ENCODE measurements at places on chromosomes 6 and 20.

DNA sequence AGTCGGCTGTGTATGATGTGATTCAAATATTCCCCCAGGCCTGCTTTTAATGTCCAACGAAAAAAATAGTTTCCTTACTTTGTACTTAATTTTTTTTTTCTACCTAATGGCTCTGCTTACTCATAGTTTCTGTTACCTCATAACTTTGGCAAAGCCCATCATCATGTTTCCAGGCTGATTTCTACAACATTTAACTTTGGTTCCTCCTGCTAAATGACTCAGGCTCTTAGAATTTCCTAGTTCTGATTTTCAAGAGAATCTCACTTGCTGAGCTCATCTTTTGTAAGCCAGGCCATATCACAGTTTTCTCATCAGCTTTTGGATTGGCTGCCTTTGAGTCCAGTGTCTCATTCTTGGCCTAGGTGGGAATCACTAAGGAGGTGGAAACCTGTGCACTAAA lies 323.1 kb downstream of the HDGFL1 start:
- DNase-seq: no peak

GRCh38 chr6:15290962-15291704 lies 45.3 kb downstream of the JARID2 start:
- no peak for DNase-seq

DNA sequence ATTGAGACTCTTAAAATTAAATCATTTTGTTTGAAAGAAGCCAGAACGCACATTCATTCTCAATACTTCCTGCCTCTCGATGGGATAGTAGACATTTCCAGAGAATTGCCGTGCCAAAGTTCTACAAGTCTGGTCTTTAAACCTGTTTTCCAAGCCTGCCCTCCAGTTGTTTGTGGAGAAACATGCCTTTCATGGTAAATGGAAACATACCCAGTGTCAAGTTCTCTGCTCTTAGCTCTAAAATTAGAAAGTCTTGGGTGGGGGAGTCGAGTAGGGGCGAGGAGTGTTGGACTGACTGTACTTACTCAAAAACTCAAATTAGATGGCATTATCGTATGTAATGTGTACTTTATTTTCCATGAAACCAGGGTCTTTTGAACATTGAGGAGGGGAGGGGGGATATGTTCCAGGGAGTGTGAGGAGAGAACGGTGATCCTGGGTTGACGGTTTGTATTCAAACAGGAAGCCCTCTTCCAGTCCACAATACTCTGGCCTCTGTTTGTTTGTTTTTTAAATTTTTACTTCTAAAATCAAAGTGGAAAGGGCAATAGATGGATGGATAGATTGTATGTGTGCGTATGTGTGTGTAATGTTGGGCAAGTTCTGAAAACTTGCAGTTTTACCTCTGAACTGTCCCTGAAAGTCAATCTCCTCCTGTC lies 106.8 kb upstream of the ARMC2 start:
- no peak for DNase-seq

GRCh38 chr6:21228411-21228810 lies 365.1 kb upstream of the SOX4 start:
- DNase-seq: no peak

DNA sequence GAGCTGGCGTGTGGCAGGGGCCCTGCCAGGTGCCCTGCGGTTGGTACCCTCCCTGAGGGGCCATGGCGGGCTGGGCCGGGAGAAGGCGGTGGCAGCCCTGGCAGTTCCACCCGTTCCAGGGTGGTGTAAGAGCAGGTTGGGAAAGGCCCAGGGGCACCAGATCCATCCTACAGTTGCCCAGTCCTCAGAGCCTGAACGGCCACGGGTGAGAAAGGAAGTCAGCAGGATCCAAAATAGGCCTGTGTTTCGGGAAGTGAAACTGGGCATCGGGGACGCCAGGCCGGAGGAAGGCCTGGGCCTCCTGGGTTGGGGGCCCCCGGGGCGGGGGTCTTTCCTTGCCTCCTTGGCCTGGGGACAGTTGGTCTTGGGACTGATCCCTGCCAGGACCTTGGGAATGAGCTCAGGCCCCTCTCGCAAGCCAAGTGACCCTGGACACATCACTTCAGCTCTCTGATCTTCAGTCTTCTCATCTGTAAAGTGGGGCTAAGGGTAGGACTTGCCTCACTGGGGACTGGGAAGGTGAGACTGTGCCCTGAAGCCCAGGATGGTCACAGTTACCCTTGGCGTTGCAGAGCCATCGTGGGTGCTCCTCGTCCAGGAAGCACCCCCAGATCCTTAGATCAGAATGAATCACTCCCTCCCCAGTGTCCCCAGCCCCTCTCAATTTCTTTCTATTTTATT lies 18.1 kb upstream of the NOL4L start:
- no peak for DNase-seq

GRCh38 chr20:24785141-24786110 lies 163.6 kb upstream of the CST7 start:
- DNase-seq: no peak

DNA sequence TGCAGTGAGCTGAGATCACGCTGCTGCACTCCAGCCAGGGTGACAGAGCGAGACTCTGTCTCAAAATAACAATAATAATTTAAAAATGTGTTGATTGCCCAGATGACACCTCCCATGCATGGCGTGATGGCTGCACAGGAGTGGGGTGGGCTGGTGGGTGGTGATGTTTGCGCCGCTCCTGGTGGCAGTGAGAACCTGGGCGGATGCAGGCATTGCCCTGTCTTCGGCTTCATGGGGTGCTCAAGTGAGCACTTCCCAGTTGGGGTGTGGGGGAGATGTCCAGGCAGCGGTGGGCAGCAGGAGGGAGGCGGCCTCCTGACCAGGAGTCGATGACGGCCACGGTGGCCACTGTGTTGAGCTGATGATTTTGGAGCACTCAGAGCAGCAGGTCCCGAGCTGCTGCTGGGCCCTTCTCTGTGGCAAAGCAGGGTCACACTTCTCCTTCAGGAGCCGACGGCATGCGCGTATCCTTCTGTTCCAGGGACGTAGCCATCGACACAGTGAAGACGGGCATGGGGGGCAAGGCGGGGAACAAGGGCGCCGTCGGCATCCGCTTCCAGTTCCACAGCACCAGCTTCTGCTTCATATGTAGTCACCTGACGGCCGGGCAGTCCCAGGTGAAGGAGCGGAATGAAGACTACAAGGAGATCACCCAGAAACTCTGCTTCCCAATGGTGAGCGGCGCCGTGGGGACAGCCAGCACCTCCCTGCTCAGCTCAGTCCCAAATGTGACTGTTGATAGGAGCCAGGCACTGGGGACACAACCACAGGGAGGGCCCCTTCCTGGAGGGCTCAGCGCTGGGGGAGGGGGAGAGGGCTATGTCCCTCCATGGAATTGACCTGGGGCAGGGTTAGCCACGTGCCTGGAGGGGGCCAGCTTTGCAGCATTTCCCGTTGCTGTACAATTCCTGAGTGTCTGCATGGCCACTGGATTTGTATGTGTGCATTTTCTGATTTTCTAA lies 89.7 kb downstream of the SYNJ2 start:
- DNase-seq: no peak

DNA sequence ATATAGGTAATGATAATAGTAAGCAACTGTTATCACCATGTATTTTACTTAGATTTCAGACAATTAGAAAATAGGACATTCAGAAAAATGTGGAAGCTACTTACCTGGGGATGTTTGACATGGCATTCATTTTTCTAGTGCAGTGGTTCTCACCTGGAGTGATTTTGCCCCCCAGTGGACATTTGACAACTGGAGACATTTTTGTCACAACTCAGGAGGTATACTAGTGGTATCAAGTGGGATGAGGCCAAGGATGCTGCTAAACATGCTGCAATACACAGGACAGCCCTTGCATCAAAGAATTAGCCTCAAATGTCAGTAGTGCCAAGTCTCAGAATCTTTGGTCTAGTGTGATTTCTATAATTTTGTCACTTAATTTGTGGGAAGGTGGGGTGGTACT lies 36.1 kb downstream of the NUS1 start:
- no peak for DNase-seq

Measured in activated CD4-positive, alpha-beta memory T cell treated with anti-CD3 and anti-CD28 coated beads for 36 hours (primary cell).